Activated CD8-positive, alpha-beta memory T cell treated with anti-CD3 and anti-CD28 coated beads, Interleukin-2, amount 10 ng/mL, durations not matched to agents 7 days and 5 days (primary cell): ENCODE measurements at places on chromosomes 2 and 18.
A peak's percentile ranks its signal among the peaks of the same experiment; 100 is the strongest.

DNA sequence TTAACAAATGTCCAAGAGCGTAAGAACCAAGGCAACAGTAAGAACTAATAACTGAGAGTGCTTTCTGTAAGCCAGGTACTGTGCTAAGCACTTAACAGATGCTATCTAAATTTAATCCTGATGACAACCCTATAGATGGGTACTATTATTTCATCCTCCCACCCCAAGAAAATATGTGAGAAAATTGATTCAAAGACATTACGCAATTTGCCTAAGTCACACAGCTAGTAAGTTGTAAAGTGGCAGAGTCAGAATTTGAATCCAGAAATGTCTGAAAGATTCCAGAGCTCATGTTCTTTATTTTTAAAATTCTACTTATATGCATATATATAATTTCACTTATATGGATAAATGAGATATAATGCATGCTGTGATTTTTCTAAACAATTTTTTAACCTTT lies 10.1 kb downstream of the LDAH start:
- DNase-seq: no peak

GRCh38 chr18:9809697-9810096 lies 76.1 kb upstream of the TXNDC2 start:
- no peak for DNase-seq

DNA sequence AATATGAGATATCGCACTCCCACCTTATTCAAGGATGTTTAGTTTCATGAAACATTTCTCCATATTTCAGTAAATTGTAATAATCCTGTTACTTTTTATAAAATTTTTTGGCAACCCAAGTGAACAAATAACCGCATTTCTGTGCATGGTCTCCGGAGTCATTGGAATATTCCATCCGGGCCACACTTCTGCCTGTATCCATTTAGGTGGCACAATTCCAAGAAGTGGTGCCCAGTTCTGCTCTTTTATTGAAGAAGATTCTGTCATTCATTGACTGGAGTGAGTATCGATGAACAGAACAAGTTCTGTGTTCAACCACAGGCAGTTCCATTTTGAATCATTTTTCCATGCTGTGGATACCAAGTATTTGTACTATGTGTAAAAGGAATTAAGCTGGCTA lies 26.6 kb upstream of the ICOS start:
- no peak for DNase-seq

DNA sequence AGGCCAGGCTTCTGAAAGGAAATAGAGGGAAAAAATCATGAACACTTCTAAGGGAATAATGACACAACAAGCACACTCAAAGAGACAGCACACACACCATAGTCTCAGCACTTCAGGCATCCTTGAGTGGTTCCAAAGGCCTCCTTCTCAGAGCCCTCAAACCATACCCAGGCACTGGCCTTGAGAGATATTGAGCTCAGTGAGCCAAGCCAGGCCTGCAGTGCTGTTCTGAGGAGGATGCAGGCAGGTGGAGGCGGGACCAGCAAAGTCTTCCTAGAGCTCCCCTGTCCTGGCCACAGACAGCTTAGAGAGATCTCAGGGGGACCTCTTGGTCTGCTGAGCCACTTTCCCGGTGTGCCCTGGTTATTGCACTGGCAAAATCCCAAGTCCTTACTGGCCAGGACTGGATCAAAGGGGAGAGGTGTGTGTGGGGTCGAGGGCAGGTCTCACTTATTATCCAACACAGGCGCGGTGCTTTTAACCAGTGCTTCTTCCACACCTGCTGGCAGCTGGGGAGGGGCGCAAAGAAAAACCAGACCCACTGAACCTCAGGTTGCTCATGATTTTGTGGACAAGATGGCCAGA lies 86.8 kb upstream of the HAAO start:
- DNase-seq: no peak

DNA sequence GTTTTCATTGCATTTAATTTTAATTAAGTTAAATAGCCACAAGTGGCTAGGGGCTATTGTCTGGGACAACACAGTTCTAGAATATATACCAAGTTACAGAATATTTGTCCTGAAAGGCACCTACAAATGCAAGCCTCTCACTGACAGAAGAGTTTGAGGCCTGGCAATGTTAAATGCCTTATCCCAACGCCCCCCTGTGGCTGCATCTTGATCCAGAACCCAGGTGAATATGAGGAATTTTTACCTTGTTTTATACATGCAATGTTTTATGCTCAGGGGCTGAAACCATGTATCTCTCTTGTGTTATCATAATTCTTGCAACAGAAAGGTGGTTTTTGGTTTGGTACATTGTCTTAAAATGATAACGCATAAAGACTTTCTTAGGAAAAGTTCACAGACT lies 71.8 kb upstream of the SEC11C start:
- no peak for DNase-seq

DNA sequence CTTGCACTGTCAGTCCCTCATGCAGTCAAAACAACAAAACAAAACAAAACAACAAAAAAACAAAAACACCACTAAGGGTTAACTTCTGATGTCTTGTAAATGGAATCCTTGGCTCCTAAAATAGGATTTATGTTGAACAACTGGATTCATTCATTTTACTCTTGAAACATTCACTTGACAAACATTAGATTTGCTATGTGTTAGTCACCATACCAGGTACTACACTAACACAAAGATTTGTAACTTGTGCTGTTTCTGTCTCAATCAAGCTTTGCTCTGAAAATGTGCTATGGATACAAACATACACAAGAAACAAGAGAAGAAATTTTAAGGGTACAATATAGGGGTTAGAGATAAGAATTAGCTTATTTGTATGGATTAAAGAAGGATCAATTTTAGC lies 812.8 kb downstream of the LRP1B start:
- DNase-seq: no peak

GRCh38 chr2:62704654-62705006 lies 883 bp upstream of the EHBP1 start:
- no peak for DNase-seq

DNA sequence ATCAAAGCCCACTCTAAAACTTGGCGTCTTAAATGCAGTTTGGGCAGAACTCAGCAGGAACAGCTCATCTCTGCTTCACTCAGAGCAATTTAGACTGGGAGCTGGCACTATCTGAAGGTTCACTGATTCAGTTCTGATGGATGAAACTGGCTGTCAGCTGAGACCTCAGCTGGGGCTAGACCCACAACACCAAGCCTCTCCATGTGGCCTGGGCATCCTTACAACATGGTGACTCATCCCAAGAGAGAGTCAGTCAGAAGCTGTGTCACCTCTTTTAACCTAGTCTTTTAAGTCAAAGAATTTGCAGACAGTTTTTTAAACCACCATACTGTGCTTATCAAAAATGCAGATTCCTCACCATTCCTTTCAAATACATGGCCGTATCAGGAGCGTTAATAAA lies 62.6 kb upstream of the ZNF397 start:
- DNase-seq: peak; percentile 57
